ENCODE measurements at places on chromosomes 11 and 22.

- DNase-seq, result peak; percentile 28
These were observed 77.4 kb downstream of the MS4A13 start for GRCh38 chr11:60592601-60593000.

DNA sequence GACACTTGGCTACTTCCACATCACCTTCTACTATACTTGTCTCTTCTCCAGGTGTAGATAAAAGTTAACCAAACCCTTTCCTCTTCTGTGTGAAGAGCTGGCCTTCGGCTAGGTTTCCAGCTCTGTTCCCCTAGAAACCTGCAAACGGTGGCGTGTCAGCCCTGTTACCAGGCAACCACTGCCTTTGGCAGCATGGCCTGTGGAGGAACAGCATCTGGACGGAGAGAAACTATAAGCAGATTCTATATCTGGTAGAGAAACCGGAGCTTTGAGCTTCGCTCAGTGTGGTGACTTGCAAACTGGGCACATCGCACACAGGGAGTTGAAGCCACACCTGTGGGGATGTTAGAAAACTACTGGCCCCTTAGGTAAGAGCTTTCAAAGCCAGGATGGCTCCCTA lies 35.9 kb downstream of the ARAP1 start:
- peak; percentile 85 for DNase-seq

DNA sequence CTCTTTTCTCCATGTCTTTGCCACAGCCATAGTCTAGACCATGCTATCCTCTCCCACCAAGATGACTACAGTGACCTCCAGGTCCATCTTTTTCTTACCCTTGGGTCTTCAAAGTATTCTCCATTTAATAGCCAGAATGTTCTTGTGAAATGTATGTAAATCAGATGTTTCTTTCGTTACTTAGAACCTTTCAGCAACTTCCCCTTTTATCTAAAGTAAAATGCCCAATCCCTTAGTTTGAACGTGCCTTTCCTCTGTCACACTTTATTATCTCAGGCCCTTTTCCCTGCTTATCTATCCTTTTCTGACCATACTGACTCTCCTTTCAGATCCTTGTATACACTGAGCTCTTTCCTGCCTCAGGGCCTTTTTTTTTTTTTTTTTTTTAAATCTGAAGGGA lies 17.9 kb downstream of the RBM4B start:
- DNase-seq, result no peak

DNA sequence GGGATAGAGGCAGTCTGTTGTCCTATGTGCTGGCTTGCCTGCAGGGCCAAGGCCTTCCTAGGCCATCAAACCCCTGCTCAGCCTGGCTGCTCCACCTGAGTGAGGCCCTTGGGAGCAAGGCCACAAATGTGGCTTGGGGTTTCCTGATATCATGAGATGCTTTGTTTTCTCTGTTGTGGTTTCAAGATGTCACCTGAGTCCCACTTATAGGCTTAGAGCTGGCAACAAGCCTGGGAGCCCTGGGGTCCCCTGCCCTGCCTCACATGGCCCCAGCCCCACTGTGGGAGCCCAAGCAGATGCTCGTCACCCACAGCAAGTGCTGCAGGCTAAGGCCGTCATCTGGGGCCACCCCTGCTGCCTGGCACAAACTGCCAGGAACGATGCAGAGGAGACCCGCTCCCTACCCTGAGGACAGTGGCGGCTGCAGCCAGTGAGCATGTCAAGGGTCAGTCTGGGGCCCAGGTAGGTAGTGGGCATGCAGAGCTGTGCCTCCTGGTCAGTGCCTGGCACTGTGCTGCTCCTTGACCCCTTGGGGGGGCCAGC lies 75.4 kb upstream of the KCNQ1OT1 start:
- no peak for DNase-seq

GRCh38 chr11:13608656-13609055 lies 59.8 kb upstream of the FAR1 start:
- no peak for DNase-seq

GRCh38 chr11:28223577-28223976 lies 115.4 kb downstream of the METTL15 start:
- DNase-seq, result no peak

DNA sequence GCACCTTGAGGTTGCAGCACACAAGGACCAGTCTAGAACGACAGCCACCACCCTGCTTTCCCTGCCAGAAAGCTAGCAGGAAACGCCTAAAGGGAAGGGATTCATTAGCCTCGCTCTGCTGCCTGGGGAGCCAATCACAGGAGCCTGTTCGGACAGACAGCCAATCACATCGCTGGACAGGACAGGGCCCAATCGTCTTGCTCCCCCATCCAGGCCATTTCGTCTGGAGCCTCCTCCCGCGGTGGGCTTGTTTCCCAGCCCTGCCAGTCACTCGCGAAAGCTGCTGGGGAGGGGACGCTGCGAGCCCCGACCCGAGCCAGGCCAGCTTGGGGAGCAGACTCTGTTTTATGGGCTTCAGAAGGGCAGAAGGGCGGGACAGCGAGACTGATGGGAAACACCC lies 79.8 kb upstream of the NCAM1 start:
- peak; percentile 49 for DNase-seq

- peak; percentile 8 for DNase-seq
These were observed 38.4 kb upstream of the PHF21A start for GRCh38 chr11:46159680-46160079.

GRCh38 chr22:42188808-42189447 lies 58.3 kb upstream of the CYP2D6 start:
- peak; percentile 63 for DNase-seq

DNA sequence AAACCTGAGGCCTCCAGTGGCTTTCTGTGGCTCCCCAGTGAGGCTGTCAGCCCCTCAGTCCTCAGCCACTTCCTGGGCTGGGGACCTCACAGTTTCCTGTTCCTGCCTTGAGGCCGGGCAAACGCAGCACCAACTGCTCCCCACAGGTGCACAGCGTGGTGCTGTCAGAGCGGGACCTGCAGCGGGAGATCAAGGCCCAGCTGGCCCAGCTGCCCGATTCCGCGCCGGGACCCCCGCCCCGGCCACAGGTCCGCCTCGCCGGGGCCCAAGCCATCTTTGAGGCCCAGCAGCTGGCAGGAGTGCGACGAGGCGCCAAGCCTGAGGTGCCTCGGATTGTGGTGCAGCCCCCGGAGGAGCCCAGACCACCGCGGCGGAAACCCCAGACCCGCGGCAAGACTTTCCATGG lies 5.4 kb downstream of the TBC1D10C start:
- peak; percentile 68 for DNase-seq

- DNase-seq, result no peak
These were observed 117.9 kb downstream of the ATG16L2 start for GRCh38 chr11:72932132-72932570.

DNA sequence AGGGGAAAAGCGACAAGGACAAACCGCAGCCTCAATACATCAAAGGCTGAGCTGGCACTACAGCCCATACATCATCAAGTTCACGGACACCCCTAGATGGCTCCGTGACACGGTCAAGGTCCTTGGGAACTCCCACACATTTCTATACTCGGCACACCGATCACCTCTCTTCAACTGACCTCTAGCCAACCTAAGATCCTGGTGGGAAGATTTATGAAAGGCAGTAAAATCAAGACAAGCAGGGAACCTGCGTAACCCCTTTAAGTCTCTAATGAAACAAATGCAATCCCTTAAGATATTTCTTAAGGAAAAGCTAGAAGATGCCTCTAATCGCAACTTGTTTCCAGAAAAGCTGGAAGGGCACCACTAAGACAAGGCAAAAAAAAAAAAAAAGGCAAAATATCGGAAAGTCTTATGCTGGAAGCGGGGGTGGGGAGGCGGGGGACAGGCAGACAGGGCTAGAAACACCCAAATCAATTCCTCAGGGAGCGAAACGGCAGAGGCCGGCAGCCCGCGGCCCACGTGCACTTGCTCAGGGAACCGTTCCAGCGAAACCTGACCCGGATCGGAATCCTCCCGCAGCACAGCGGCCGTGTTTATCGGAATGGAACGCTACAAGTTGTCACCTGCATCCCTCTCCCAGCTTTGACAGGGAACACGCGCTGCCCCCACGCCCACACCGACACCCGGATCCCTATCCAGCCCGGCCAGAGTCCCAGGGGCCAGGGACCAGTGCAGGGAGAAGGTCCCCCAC lies 1.4 kb downstream of the ARHGAP20 start:
- peak; percentile 76 for DNase-seq

DNA sequence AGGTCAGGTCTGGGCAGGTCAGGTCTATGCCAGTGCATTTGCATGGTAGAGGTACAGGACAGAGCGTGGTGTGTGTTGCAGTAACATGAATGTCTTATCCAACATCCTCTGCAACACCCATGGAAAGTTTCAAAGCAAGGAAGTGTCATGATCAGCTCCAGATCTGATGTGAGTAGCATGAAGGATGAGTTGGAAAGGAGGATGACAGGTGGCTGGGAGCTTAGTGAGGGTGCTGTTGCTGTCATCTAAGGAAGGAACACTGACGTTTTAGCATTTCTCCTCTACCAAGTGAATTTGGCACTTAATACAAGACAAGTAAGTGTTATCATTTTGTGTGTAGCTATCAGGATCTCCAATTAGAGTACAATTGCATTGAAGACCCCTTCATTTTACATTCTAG lies 65.1 kb downstream of the GRK3 start:
- no peak for DNase-seq

- DNase-seq, result no peak
These were observed 408.5 kb downstream of the SHANK2 start for GRCh38 chr11:70843906-70844305.

All from stomach (tissue), 19 donors.